NCI-H187 treated with DMSO at 0.1 percent for 48 hours (cell line): ENCODE measurements at places on chromosomes 12 and 14.

DNA sequence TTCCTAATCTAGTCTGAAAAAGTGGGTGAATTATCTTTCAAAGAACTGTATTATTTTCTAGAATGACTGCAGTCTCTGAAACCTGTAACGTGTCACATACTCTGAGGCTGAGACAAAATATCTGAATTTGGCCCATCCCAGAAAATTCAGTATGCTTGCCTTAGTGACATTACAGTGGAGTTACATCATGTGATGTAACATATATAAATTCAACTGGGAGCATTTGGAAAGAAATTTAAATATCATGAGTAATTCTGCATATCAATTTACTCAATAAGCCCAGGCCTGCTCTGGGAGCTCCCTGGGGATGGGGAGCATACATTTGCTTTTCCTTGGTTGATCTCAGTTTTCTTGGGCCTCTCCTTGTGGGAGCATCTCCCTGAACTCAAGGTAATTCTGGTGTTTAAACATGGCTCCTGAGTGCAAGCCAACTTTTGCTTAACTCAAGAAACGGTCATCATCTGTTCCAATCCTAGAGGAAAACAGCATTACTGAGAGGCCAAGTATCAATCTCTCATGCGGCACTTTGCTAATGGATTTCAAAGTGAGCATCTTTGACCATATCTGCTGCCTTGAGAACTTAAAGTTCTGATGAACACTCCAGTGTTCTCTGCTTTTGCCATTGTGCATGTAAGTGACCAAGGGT lies 54.4 kb downstream of the AKAP6 start:
- no peak for DNase-seq

- DNase-seq = no peak
These were observed 35.6 kb downstream of the UBE3B start for GRCh38 chr12:109513051-109513450.

- no peak for DNase-seq
These were observed 13.2 kb downstream of the SERPINA5 start for GRCh38 chr14:94594441-94594840.

DNA sequence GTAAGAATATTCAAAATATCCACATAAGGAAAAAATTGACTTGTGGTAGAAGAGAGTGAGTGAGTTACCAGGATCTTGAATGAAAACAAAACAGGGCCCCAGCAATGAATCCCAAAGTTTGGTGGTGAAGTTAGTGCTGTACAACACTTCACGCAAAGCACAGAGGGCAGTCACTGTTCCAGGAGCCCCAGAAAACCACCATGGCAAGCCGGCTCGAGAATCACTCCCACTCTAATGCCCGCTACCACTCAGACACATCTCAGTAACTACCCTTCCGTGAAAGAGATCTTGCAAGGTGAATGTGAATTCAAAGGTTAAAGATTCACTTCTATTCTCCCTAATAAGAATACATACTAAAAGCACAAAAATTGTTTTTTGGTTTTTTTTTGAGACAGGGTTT lies 30.1 kb downstream of the CLIP1 start:
- DNase-seq = no peak

- no peak for DNase-seq
These were observed 149.9 kb downstream of the FOXN3 start for GRCh38 chr14:89267163-89267562.

GRCh38 chr14:69811868-69812252 lies 14.8 kb upstream of the SLC10A1 start:
- DNase-seq = no peak

DNA sequence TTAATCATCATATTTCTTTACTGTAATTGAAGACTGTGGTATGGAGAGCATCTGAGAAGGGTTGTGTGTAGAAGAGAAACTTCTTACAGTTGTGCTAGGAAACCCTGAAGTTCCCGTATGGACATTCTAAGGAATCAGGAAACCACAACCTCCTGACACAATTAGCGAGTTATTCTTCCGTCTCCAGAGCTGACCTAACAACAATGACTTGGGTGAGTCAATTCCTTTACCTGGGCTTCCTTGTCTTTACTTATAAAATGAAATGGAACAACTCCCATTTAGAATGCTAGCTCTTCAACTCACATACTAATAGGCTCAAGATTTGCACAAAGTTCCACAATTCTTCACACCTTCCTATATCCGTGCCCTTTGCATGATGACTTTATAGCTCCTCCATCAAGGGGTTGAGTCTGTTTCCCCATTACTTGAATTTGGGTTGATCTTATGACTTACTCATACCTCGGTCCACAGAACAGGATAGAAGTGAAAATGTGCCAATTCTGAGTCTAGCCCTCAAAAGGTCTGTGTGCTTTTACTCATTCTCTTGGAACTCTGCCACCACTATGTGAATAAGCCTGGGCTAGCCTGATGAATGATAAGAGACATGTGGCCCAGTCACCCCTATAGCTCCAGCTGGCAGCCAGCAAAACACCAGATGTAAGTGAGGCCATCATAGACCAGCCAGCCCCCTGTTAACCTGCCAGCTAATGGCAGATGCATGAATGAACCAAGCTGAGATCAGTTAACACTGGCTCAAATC lies 459.4 kb downstream of the ETNK1 start:
- DNase-seq = no peak

- DNase-seq = no peak
These were observed 340.1 kb downstream of the SNAPC1 start for GRCh38 chr14:62102349-62102725.

DNA sequence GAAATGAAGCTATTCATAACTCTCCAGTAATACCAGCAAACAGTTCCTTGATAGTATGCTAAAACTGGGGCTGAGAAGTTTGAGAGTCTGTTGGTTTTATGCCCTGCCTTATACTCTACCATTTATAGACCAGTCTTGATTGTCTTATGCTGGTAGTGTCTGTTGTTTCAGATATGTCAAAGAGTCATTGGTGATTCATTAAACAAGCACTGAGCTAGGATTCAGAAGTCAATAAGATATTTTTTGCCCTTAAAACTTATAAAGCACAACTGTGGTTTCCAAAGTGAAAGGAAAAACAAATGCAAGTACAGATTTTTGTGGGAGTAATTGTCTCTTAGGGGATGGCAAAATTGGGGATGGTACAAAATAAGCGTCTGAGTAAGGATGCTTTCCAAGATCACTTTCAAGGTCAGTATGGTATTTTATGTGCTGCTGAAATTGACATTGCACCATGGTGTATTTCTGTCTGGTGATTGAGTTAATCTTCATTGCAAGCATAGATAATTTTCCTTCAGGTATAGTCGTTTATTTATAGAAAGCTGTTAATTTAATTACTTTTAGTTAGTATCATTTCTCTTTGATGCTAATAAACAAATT lies 289.5 kb upstream of the E2F7 start:
- DNase-seq = no peak

- DNase-seq = no peak
These were observed 185.1 kb downstream of the CHST11 start for GRCh38 chr12:104641862-104642261.

- DNase-seq = no peak
These were observed 270.1 kb downstream of the ADGRD1 start for GRCh38 chr12:131223791-131224225.

DNA sequence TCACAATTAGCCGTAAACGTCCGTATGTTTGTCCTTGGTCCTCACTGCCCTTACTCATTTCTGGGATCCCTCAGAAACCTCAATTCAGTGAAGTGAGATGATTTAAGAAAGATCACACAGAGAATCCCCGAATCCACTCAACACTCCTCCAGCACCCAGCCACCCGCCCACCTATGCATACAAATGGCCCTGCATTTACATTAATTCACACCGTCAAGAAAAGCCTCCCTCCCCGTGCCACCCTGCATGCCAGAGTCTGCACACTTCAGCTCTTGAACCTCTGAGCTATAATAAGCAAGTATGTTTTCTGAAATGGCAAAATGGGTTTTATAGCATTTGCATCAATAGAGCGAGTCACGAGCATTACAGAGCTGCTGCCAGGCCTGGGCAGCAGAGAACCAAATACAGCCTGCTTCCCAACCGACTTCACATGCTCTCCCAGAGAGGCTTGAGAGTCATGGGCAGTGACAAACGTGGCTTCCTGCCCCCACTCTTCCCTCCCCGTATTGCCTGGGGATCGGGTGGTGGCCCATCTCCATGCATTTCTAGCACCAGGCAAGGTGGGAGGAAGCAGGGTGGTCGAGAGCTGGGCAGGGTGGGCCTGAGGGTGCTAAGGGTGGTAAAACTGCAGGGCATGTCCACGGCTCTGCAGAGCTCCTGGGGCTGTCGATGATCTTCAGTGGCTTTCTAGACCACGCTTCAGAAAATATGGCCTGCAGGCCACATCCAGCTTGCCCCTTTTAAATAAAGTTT lies 177.6 kb downstream of the RIMBP2 start:
- DNase-seq = no peak

GRCh38 chr14:95394297-95395097 lies 74.8 kb upstream of the CLMN start:
- no peak for DNase-seq

DNA sequence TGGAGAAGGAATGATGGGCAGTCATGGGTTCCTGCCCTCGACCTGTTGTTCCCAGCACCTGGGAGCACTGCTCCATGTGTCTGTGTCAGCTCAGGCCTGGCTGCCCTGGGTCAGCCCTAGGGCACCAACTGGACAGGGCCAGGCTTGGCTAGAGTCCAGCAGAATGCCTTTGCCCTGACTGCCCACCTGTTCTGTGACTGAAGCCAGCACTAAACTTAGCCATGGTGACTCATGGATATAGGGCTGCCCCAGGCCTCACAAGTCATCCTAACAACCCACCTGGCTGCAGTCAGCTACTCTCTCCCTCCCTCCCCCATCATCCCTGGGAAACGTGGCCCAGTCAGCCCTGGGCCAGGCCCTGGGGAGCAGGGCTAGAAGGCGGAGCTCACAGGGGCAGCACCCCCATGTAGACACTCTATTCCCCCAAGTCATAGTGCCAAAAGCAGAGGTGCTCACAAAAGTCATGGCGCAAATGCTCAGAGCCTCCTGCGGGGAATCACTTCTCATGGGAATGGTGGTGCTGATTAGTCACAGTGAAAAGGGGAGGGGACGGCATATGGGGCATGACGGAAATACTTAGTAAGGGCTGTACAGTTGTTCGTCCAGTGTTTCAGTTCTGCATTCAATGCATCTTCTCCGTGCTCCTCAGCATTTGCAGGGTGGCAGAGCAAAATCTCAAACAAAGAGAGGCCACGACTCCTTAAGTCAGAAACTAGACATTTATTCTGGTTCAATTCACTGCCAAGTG lies 52.0 kb upstream of the NTF3 start:
- peak; percentile 44 for DNase-seq

DNA sequence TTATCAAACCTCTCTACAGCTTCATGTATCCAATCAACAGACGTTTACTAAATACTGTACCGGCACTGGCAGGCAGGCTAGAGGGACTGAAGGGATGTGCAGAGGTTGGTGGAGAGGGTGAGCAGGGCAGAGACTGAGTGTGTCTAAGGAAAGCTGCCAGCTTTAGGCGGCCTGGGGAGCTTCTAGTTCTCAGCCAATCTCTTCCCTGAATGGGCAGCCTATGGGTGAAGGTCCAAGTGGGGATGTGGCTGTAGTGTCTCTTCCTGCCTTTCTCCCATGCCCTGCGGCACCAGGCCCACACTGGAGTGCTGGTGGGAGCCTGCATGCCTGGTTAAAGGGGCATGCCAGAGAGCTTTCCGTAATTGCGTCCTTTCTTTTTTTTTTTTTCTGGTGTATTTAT lies 239.8 kb downstream of the CACNA1C start:
- no peak for DNase-seq

- no peak for DNase-seq
These were observed 58.0 kb downstream of the TMTC1 start for GRCh38 chr12:29725587-29726320.

- no peak for DNase-seq
These were observed 1.1 kb upstream of the YY1 start for GRCh38 chr14:100237735-100238418.

DNA sequence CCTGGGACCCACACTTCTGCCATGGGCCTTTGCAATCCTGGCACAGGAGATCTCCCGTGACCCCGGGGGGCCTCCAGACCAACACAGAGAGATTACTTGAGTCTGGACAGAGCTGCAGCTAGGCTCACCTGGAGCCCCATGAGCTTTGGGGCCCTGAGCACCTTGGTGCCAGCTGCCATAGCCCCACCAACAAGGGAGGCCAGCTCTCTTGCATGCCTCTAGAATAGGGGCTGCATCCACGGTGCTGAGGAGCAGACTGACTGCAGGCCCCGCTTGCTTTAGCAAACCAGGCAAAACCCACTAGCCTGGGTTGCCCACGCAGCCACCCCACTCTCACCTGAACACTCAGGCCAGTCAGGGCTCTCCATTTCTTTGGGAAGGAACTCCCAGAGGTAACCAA lies 3.7 kb upstream of the OR4N2 start:
- no peak for DNase-seq

DNA sequence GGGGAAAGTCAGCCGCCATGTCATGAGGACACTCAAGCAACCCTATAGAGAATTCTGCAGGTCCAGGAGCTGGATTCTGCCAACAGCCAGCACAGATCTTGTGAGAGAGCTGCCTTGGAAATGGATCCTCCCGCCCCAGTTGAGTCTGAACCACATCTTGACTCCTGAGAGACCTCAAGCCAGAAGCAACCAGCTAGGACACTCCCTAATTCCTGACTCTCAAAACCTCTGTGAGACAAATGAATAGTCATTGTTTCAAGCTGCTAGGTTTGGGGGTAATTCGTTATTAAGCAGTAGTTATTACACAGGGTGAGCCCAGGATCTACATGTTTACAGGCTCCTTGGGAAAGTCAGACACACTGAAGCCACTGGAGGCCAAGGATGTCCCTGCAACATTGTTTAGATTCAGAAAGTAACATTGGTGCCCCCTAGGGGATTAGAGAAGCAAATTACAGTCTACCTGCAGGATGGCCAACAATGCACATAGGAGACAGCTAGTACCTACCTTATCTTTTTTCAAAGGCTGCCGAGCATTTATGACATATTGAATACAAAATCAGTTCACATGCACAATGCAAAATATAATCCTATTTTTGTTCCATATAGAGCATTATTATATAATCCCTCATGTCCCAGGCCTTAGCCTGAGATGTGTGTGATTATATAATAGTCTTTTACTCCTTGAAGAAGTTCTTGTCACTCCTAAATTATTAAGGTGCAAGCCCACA lies 57.9 kb upstream of the FICD start:
- DNase-seq = peak; percentile 83

DNA sequence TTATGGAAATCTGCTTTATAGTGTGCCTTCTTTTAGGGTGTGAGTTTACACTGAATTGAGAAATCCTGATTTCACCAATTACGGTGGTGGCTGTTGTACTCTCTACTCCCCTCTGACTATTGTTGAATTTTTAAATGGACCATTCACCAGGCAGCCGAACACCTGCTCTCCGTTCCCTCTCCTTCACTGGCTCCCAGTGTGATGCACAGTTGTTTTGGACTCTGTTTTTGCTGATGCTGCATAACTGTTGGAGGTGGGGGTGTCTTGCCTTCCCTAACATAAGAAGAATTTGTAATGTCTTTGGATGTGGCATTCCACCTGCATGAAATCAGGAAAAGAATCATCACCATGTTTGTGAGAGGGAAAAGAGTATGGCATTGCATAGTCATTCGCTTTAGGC lies 341.2 kb downstream of the SNAPC1 start:
- peak; percentile 36 for DNase-seq

- no peak for DNase-seq
These were observed 22.6 kb downstream of the DIP2B start for GRCh38 chr12:50527359-50527726.

- no peak for DNase-seq
These were observed 87.5 kb downstream of the EPS8 start for GRCh38 chr12:15701631-15702156.

- DNase-seq = no peak
These were observed 27.8 kb upstream of the ABCD2 start for GRCh38 chr12:39647383-39647782.

- no peak for DNase-seq
These were observed 396.1 kb downstream of the RAD51B start for GRCh38 chr14:68215629-68216028.
